ELF-1 (cell line): ENCODE measurements at places on chromosomes 6 and 20.

GRCh38 chr6:167282165-167282564 lies 8.9 kb upstream of the UNC93A start:
- DNase-seq = no peak

DNA sequence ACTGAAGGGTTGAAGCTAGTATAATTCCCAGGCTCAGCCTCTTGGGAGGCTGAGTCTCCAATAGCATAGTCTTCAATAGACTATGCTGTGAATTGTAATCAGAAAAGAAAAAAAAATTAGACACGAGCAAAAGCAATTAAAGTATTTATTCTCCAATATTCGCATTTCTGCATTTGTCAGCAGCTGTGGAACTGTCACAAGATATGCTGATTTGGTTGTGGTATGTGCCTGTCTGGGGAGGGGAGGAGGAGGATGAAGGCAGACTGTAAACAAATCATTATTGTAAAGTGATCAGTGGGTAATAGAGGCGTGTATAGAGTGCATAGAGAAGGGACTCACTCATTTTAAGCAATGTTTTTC lies 10.1 kb upstream of the BICRAL start:
- no peak for DNase-seq

GRCh38 chr20:44035924-44036323 lies 121.3 kb downstream of the TOX2 start:
- no peak for DNase-seq

DNA sequence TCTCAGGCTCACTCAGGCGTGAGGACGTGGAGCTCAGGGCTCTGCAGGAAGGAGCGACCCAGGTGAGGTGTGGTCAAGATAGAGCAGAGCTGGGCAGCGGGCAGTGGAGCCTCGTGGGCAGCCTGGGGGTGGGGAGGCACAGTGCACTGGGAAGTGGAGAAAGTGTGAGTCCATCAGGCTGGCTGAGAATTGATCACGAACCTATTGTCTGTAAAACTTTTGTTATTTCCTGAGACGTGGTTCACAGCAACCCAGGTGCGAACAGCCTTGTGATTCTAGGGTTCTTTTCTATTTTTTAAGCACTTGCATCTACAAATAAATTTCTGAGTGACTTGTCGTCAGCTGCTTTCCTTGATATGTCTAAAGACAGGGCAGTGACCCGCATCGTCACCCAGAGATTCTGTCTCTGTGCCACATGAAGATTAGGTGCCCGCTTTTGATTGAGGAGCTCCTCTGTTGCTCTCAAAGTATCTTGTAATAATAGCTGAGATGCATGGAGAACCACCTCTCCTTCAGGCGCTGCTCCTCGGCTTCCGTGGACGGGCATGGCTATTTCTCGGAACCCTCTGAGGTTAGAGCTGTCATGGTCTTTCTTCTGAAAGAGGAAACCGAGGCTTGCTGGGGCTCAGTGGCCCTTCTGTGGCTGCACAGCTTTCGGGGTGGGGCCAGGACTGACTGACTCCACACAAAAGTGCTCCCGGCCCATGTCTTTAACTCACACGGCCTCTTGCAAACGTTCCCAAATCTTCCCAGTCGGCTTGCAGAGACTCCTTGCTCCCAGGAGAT lies 662 bp upstream of the CCR6 start:
- no peak for DNase-seq

DNA sequence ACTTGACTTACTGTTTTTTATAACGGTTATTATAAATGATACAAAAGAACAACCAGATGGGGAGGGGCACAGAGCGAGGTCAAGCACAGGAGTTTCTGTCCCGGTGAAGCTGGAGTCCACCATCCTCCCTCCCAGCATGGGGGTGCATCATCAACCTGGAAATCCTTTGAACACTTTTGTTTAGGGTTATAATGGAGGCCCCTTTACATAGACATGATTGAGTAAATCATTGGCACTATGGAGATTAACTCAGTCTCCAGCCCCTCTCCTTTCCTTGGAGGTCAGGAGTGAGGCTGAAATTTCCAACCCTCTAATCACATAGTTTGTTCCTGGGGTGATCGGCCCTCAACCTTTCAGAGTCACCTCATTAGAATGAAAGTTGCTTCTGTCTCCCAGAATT lies 71.8 kb upstream of the ANKEF1 start:
- no peak for DNase-seq
